H9 (cell line): ENCODE measurements at places on chromosomes 7 and 10. TPM values are rescaled to one million over a fixed set of nuclear protein-coding genes. Genes with fewer than 3 reads are reported as not detected.
A peak's percentile ranks its signal among the peaks of the same experiment; 100 is the strongest.

DNA sequence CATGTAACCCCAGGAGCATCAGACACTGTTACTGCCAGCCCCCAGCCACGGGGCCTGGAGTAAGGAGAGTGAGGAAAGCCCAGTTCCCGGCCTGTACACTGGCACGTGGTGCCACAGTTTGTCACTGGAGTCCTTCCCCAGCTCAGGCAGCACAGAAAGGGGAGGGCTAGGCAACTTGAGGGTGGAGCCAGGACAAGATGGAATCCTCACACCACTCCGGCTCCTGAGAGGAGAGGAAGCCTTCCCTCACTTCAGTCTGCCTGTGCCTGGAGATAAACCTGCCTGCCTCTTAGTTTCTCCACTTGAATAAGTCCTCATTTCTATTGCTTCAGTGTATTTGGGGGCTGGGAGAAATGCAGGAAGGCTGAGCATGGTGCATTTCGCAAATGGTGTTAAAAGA lies 176.0 kb downstream of the KIAA1217 start:
- no peak for DNase-seq

- DNase-seq = no peak
These were observed 573 bp downstream of the BLVRA start for GRCh38 chr7:43758822-43759683.

GRCh38 chr10:8035006-8035640 lies 19.4 kb upstream of the GATA3 start:
- no peak for DNase-seq

GRCh38 chr10:89845541-89846280 lies 144.3 kb downstream of the KIF20B start:
- DNase-seq = no peak

DNA sequence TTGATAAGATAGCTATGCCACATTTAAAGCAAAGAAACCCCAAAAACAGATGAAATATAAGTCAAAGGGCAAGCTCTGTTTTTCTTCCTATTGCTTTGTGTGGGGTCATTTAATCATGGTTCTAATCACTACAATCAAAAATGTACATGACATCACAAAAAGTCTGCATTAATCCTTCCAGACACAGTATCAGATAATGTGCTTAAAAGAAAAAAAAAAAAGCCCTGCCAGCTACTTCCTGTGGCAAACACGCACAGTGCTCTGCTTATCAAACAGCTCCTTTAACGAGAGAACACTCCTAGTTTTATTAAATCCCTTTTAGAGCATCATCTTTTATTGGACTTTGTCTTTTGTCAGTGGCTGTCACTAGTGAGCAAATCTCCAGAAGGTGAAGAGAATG lies 1005.8 kb downstream of the GATA3 start:
- DNase-seq = no peak

- DNase-seq = no peak
These were observed 42.1 kb downstream of the NOD1 start for GRCh38 chr7:30436518-30436917.

- DNase-seq = no peak
These were observed 827 bp upstream of the FASTK start for GRCh38 chr7:151081170-151082101.

- no peak for DNase-seq
These were observed 196.3 kb downstream of the JCAD start for GRCh38 chr10:29862923-29863614.

- no peak for DNase-seq
These were observed 18.6 kb upstream of the TMEM225B start for GRCh38 chr7:99579281-99579955.

GRCh38 chr7:116675812-116676355 lies 3.9 kb downstream of the MET start:
- DNase-seq = no peak

- peak; percentile 67 for DNase-seq
These were observed 3.4 kb upstream of the MNX1 start for GRCh38 chr7:157013602-157014549.

DNA sequence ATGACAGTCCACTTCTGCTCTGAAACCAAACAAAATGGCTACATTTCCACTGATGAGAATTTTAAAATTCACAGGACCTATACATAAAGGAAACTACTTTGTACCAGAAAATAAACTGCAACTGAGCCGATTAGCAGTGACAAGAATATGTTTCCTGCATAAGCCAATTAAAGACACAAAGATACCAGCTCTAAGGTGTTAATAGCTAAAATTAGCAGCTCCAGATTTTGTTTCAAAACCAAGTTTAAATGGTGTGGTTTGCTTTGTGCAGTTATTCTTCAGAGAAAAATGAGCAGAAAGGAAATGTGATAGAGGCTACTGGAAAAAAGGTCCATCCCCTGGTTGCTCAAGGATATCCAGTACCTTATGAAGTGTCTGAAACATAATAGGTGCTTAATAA lies 123.2 kb downstream of the ANK3 start:
- DNase-seq = no peak

GRCh38 chr10:98436704-98437103 lies 10.0 kb downstream of the HPS1 start:
- DNase-seq = no peak

DNA sequence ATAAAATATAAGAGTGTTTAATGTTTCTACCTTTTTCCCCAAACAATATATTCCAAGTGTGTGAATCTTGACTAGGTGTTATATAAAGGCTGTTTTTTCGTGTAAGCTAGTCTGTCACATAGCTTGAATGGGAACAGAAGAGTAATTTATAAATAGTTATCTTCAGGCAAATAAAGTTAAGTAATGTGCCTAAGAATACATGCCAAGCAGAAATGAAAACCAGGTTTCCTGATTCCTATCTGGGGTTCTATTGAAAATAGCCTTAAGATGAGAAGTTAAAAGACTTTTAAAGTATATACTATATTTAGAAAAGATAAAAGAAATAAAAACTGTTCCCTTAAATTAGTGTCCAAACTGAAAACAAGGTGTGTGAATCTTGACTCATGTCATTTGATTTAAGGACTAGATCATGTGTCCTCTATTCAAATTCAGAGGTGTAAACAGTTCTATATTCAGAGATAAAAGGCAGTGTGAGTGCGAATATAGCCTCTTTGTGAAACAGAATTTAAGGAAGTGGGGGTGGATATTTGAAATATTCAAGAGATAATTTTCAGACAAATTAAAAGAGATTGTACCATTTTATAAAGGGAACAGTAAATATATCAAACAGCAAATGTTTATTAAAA lies 247.5 kb downstream of the THSD7A start:
- DNase-seq = no peak

DNA sequence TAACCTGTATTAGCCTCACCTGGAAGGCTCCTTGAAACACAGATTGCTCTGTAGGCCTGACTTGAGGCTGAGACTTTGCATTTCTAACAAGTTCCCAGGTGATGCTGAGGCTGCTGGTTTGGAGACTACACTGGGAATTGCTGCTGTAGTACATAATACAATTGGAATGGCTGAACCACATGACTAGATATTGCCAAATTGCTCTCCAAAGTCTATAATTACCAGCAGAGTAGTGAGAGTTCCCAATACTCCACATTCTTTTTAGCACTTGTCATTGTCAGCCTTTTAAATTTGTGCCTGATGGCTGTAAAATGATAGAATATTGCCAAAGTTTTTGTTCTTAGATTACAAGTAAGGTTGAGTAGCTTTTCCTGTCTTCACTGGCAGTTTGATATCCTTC lies 39.9 kb downstream of the PLEKHA8 start:
- DNase-seq = no peak

GRCh38 chr10:113480851-113481502 lies 71.9 kb upstream of the HABP2 start:
- no peak for DNase-seq

DNA sequence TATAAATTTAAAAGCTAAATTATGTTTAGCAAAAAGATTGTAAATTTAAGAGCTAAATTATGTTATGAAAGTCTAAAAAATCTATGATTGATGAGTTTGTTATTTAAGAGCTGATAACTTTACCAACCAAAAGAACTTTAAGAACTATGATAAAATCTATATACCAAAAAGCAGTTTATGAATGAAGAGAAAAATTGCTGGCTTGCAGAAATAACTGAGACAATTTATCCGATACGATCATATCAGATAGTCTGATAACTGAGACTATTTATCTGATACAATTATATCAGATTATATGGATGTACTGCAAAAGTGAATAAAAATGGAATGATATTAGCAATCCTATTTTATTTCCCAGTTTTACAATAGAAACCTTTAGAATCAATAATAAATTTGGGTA lies 50.2 kb downstream of the IQUB start:
- no peak for DNase-seq

GRCh38 chr10:31770307-31770902 lies 158.2 kb downstream of the ARHGAP12 start:
- DNase-seq = no peak

ADAP1 gene
- total RNA-seq = 6.2 and 6.8 TPM in 2 replicates

FKBP9 gene
- total RNA-seq = 11.1 and 17.7 TPM in 2 replicates

HOXA9 gene
- total RNA-seq = not detected in 2 replicates

WDR86 gene
- total RNA-seq = 8.1 and 9.4 TPM in 2 replicates

POLR2J gene
- total RNA-seq = 52.2 and 58.5 TPM in 2 replicates

SUPV3L1 gene
- total RNA-seq = 54.3 and 57.3 TPM in 2 replicates

CTBP2 gene
- total RNA-seq = 212 and 218 TPM in 2 replicates
